ENCODE measurements at places on chromosomes 1 and 21.

DNA sequence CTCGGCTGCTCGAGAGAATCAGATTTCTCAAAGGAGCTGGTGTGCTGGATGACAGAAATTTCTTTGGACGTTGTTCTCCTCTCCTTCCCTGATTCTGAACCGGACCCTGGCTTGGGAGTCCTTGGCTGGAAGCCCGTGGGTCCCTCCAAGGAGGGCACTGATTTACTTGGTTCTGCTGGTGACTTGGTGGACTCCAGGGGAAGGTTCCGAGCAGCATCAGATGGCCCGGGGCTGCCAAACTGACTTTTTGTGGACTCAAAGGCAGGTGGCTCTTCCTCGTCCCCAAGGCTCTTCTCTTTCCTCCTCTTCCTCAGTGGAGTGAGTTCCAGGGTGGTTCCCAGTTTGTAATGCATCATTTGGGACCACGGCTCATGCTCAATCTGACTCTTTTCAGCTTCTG lies 97.9 kb upstream of the EDN2 start:
- DNase-seq: no peak

- no peak for DNase-seq
Measured at GRCh38 chr1:90952906-90953305, 68.9 kb downstream of the ZNF644 start.

GRCh38 chr1:94335447-94335846 lies 82.7 kb upstream of the ABCD3 start:
- DNase-seq: no peak

DNA sequence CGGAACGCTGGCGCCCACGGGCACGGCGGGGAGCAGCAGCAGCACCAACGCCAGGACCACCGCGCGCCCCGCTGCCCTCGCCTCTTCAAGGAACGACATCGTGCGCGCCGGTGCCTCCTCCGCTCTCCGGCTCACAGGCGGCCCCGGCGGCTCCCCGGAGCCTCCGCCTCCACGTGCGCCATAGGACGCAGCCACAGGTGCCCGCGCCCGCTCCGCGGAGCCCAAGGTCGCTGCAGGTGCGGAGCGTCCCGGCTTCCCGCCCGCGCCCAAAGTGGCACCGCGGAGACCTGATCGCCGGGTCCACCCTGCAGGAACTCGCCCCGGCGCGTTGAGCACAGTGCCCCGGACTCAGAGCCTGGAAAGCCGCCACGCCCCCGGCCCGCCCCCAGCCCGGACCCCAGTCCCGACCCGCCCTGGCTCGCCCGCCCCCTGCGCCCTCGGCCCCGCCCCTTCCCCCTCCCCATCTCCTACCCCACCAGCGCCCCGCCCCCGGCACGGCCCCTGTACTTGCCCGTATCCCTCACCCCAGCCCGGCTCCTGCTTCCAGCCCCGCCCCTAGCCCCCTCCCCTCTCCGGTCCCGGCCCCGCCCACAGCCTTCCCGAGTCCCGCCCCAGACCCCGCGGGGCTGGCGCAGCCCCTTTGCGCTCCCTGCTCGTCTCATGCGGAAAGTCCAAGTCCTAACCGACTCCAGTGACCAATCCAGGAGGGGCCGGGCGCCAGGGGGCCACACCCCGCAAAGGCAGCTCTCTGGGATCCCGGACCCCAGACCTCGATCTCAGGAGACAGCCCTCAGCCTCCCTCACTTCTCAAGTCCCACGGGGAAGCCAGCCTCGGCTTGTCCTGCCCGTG lies at the start of gene MEGF6:
MEGF6 (minus strand) TSS at position 339 of the 850 bp plus-strand sequence; CDS start at position 99, 240 bp downstream.
- DNase-seq: peak; percentile 31

GRCh38 chr1:24505816-24506215 lies 3.2 kb downstream of the RCAN3 start:
- no peak for DNase-seq

- DNase-seq: no peak
Measured at GRCh38 chr21:29810871-29811270, 128.9 kb downstream of the GRIK1 start.

GRCh38 chr1:200890818-200891773 lies 3.6 kb upstream of the INAVA start:
- peak; percentile 68 for DNase-seq

GRCh38 chr1:5568321-5568720 lies 423.9 kb downstream of the NPHP4 start:
- no peak for DNase-seq

DNA sequence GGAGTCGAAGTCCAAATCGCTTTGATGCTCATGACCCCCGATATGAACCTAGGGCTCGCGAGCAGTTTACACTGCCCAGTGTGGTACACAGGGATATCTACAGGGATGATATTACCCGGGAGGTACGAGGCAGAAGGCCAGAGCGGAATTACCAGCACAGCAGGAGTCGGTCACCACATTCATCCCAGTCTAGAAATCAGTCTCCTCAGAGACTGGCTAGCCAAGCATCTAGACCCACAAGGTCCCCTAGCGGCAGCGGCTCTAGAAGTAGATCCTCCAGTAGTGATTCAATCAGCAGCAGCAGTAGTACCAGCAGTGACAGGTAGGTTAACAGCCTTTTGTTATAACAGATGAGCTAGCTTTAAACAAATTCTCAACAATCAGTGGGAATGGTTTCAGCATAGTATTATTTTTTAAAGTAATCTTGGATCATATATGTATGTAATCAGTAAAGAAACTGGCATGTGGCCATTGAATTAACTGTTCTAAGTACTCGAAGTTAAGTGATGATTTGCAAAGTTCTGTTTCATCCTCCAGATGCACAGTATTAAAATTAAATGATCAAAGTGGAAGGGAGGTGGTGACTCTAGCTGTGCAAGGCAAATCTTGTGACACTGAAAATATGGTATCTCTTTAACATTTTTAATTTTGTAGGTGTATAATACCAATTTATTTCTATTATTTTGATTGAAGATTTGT lies 29.0 kb downstream of the SPEN start:
- no peak for DNase-seq

- no peak for DNase-seq
Measured at GRCh38 chr1:166597516-166597915, 241.8 kb upstream of the POGK start.
